COLO829 (cell line): ENCODE measurements at places on chromosomes 11 and 22.

DNA sequence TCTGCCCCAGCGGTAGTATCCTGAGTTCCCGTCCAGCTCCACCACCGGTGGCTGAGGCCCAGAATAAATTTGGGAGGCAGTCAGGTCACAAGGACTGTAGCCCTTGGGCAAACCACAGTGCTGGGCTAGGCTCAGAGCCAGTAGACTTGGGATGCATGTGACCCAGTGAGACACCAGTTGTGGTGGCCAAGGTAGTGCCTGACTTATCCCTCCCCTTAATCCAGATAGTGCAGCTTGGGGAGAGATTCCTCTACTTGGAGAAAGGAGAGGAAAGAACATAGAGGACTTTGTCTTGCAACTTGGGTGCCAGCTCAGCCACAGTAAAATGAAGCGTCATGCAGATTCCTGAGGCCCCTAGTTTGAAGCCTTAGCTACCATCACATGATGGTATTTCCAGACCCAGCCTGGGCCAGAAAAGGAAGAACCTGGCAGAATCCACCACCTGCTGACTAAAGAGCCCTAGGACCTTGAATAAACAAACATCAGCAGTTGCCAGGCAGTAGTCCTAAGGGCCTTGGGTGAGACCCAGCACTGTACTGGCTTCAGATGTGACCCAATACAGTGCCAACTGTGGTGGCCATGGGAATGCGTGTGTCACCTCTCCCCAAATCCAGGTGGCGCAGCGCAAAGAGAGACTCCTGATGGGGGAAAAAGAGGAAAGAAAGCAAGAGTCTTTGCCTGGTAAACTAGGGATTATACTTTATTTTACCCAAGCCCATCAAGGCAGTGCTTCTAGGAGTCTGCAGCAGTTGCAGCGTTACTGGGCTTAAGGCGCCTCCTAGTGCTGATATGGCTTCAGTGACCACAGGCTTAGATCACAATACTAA lies 17.0 kb upstream of the DDX10 start:
- peak; percentile 32 for DNase-seq

DNA sequence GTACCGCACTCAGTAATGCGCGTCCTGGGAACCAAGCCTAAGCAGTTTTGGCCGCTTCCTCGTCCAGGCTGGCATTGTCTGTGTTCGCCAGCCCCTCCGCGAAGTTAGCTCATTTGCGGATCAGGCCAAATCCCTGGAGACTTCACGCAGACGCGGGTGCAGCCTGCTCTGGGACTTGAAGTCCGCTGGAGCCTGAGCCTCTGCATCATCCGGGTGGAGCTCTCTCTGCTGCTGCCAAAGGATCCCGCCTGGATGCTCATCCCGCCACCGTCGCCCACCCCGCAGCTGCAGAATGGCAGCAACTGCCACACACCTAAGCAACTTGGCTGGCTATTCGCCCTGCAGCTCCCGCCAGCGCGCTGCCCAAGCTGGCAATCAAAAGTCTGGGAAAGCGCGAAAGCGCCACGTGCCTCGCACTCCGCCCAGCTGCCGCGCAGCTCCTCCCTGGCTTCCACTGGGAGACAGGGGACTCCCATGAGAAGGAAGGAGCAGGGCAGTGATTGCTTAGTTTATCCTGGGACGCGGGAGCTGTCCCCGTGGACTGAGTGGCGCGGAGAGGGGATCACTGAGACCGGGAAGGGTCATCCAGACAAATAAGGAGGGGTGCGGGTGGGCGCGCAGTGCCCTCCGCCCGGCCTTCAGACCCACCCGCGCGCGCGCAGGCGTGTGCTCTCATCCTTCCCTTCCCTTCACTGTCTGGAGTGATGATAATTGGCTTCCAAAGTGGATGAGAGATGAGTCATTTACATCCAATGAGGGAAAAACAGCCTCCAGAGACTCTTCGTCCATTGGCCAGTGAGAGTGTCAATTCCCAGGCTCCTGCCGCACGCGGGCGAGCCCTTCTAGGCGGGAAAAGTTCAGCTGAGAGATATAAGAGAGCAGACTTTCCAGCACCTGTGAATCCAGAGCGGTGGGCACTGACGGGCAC lies 23.2 kb upstream of the GLYATL1B start:
- DNase-seq, result no peak

DNA sequence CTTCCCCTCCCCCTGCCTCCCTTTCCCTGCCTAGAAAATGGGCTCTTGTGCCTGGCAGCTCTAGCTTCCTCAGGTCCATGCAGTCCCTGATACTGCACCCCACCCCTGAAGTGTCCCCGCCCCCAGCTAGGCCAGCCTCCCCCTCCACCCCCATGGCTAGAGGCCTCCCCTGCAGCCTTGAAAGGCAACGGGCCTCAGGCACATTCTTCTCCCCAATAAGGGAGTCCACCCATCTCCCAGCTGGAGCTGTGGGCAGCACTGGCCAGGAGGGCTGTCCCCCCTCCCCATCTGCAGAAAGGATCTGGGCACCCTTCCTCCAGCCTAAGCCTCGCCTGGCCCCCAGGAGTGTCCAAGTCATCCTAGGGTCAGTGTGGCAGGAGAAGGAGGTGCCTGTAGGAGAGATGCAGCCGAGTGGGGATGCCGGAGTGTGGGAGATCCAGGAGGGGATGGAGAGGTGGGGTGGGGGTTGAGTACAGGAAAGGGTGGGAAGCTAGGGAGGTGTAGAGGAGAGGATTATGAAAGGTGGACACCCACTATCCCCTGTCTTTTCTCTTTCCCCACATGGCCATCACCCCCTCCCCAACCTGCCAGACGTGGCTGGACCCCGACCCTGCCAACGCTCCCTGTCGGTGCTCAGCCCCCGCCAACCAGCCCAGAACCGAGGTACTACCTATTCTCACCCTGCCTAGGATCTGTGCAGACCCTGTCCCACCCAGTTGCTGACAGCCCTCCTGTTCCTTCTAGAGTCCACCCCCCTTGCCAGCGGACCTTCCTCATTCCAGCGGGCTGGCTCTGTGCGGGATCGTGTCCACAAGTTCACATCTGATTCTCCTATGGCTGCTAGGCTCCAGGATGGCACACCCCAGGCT lies 9.3 kb downstream of the SMTN start:
- DNase-seq, result no peak

- DNase-seq, result no peak
Measured at GRCh38 chr11:120039039-120039438, 98.9 kb downstream of the TRIM29 start.

- DNase-seq, result no peak
Measured at GRCh38 chr11:118202599-118203422, 22.0 kb downstream of the JAML start.

- DNase-seq, result no peak
Measured at GRCh38 chr22:24968066-24968561, 15.6 kb downstream of the KIAA1671 start.

GRCh38 chr22:49008682-49009235 lies 818.9 kb downstream of the BRD1 start:
- DNase-seq, result no peak

DNA sequence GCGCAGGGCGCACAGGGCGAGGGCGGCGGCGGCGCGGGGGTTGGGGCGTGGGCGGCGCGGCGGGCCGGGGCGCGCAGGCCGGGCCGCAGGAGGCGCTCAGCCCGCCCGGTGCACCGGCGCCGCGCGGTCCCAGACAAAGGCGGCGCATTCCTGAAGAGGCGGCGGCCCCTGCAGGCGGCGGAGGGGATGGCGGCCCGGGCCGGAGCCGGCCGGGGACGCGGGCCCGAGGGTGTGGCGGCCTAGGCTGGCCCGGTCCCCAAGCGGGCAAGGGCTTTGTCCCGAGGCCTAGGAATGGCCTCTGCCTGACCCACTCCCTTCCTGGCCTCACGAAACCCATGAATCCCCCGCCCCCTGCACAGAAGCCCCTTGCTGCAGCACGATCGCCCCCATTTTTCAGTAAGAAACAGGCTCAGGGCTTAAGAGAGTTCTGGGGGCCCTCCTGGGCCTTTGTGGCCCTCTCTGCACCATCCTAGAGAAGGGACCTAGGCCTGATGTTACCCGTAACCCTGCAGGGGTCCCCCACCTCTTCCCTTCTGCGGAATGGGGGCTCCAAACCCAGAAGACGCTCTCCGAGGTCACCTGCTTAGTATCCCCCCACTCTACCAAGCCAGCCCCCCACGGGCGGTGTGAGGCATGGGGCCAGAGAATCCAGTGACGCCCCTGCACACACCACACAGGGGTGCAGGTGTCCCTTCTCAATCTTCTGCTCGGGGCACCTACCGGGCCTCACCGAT lies at the start of gene RTN4R:
RTN4R (minus strand) TSS at position 40 of the 734 bp plus-strand sequence. CDS start 226 bp downstream, outside the sequence.
- DNase-seq, result peak; percentile 15

DNA sequence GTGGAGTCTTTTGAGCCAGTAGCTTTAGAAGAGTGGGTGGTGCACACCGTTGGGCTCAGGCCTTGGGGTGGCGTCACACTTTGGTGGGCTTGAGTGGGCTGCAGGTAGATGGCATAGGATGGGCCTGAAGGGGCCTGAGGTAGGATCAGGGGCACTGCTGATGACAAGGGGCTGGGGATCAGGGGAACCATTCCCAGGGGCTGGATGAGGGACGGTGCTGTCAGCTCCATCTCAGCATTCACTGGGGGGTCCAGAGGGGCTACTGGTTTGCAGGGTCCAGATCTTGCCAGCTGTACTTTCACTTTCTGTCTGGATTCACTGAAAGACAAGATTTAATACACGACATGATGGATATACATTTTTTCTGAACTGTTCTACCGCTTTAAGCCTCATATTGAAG lies 11.1 kb downstream of the E2F8 start:
- no peak for DNase-seq

- no peak for DNase-seq
Measured at GRCh38 chr11:72821221-72821919, 7.2 kb downstream of the ATG16L2 start.

- DNase-seq, result no peak
Measured at GRCh38 chr22:47027766-47028165, 265.3 kb downstream of the TBC1D22A start.

- DNase-seq, result peak; percentile 88
Measured at GRCh38 chr22:45435544-45436139, 22.1 kb downstream of the RIBC2 start.

- DNase-seq, result no peak
Measured at GRCh38 chr11:9577556-9577955, 4.1 kb downstream of the WEE1 start.

DNA sequence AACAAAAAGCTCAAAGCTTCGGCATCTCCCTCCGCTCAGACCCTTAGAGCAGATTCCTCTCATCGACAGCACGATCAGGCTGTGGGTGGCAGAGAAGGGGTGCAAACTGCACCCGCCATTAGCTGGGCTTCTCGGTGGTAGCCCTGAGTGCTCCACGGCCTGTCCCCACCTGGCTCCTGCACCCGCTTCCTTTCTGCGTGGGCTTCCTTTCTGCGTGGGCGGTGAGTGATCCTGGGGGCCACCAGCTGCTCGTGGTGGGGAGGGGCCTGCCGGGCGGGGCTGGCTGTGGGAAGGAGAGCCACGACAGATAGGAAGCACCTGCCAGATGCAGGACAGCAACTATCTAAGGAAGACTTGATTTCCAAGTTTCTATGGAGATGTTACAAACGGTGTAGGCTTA lies 55.0 kb downstream of the BRD1 start:
- no peak for DNase-seq

- DNase-seq, result no peak
Measured at GRCh38 chr11:1117992-1118391, 39.8 kb upstream of the MUC5AC start.

DNA sequence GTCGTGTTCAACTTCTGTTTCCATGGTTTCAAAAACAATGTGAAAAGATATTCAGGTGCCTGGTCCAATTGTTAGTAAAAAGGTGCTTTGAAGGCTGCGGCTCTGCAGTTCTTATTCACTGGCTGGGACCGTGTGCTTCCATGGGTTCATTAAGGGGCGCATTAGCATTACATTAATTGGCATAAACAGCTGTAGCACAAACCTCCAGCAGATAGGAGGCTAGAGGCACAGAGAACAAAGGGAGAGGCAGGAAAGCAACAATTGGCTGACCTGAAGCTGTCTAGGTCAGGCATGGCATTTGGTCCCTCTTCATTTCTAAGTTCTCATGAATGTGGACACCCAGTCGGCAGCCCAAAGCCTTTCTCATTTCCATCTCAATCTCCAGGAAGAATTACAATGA lies 16.6 kb downstream of the PAK1 start:
- no peak for DNase-seq

DNA sequence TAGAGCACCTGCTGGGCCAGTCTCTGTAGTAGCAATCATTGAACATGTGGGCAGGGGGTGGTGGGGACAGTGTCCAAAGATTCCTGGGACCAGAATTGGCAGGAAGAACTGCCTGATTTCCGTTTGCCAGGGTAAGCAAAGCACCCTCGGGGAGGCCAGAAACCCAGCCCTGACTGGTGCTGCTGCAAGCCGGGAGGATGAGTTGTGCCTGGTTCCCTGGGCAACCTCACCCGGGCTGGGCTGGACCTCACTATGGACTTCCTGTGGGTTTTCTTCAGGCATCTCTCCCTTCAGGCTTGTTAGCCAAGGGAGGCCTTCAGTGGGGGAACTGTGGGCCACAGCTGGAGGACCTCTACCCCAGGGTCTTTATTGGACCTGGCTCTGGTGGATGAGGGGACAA lies 8.0 kb upstream of the POU2F3 start:
- no peak for DNase-seq

- DNase-seq, result no peak
Measured at GRCh38 chr22:48900327-48900597, 927.4 kb downstream of the BRD1 start.

DNA sequence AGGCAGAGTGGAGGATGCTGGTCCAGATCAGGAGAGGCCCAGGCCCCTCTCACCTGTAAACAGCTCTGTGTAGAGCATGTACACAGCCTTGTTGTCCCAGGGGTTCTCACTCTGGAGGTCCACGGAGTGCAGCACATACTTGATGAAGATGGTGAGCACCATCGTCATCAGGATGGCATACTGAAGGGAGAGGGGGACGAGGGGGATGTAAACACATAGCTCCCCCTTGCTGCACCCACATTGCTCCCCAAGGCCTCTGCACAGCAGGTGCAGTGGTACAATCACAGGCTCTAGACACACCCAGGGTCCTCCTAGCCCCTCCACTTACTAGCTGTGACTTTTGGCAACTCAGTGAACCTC lies 2.9 kb downstream of the SYVN1 start:
- DNase-seq, result no peak

- no peak for DNase-seq
Measured at GRCh38 chr11:128058580-128059208, 528.7 kb downstream of the ETS1 start.

DNA sequence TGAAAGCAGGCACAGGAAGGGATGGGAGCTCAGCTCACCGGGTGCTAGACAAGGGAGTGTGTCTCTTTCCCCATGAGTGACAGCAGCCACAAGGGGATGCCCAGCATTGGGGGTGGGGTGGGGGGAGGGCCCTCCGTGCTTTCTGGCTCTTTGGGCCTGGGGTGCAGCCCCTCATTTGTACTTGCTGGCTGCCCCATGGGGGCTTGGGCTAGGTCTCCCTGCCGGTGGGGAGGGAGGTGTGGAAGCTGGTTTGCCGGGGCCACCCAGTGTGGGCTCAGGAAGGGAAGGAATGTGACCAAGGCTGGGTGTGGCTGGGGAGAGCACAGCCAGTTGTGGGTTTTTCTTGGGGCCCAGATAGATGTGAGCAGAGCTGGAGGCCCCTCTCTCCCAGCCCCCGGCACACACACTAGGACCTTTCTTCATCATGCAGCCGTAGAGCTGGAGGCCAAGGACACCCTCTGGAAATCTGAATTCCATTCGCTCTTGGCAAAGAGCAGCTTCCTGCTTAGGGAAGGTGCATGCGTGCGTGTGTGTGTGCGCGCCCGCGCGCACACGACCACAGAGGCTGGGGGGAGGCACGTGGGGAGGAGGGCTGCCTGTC lies 25.8 kb downstream of the KCNQ1OT1 start:
- no peak for DNase-seq
